ENCODE measurements at places on chromosomes 2 and 18. TPM values are rescaled to one million over a fixed set of nuclear protein-coding genes. Genes with fewer than 3 reads are reported as not detected.
A peak's percentile ranks its signal among the peaks of the same experiment; 100 is the strongest.

DNA sequence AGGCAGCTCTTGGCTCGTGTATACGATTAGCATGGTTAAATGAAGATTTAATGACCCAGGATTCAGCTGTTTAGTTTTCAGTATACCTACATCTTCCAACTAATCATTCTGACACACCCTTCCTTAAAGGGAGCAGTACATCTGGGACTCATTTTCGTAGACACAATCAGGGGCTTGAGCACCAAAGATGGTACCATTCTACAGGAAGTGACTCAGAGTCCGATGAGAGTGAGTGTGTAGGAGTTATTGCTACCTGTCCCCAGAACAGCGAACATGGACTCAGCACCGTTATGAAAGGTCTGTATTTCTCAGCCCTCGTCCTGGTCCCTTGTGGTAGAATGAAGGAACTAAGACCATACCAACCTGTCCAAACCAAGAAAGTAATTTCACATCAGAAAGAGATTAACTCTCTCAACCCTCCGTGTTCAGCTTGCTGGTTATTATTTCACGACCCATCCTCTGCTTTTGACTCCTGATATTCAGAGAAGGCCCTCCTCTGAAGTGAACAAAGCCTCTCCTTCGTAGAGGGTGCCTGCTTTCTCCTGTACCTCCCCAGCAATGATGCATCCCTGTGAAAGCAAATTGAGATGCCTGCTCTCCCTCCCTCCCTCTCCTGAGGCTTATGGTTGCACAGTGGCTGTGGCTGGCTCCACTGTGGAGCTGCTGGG lies 214.8 kb downstream of the MTX2 start:
- no peak for ATAC-seq

DNA sequence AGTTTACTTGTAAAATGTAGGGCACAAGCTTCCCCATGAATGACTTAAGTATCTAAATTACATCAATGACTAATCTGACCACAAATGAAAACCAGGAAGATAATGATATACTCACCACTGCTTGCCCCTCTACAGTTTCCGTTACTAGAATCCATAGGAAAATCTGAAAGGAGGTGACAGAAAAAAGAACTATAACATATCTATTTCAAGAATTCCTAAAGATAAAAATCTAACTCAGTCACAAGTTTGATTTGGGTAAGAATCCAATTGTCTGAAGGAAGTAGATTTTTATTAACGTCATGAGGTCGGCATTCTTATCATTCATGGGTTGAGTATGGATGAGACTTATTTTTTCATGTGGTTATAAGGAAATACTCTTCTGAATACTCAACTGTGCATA lies 7.8 kb downstream of the FRZB start:
- no peak for ATAC-seq

DNA sequence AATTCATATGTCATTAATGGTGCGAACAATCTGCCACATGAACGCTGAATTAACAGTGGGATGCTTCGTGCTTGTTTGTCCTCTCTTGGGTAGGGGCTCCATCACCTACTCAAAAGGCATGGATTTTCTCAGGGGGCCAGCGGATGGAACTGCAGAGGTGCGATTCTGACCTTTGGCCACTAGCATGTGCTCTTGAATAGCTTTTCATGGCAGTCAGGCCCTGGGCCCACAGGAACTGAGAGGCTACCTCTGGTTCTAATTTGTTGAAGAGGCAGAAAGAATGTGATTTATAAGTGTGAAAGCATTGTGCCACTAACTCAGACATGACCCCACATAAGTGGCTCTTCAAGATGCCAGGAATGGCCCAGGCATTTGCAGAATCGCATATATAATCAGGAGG lies 283.2 kb downstream of the INSIG2 start:
- peak; percentile 94 for ATAC-seq

The IL36G gene
- total RNA-seq: 0.31 TPM

GRCh38 chr18:25594351-25594750 lies 242.4 kb upstream of the ZNF521 start:
- no peak for ATAC-seq
